Breast epithelium (tissue), 4 donors: ENCODE measurements at places on chromosomes 2 and 18.

DNA sequence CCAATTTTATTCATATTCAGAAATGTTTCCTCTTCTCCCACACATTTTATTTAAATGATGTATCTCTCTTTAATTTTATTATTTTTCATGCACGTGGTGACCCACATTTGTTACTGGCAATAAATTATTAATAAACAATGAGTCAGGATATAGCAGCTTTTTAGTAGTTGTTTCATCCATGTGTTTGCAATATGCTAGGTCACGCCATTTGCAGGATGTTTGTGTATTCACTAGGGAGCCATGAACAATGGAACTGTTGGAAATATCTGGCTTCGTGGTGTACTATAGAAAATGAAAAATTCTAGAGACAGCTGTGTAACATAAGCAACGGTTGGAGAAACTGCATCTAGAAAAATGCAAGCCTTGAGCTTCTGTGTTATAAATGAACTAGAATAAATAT, 176.0 kb upstream of the COL3A1 start:
- no peak for DNase-seq

DNA sequence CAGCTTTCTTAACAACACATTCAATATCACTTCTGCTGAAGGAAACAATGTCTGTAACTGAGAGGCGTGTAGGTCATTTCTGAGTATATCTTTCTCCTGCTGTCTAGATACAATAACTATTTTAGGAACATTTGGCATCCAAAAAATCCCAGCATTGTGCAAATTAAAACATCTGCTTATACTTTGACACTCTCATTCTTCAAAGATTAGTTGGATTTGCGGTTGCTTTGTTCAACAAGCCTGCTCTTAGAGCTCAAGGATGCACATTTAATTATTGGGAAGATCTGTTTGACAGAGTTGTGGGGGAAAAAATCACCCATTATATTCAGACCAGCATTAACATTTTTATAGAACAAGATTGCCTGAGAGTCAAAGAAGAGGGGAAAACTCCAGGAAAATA, 449.5 kb upstream of the HNRNPA3 start:
- no peak for DNase-seq

DNA sequence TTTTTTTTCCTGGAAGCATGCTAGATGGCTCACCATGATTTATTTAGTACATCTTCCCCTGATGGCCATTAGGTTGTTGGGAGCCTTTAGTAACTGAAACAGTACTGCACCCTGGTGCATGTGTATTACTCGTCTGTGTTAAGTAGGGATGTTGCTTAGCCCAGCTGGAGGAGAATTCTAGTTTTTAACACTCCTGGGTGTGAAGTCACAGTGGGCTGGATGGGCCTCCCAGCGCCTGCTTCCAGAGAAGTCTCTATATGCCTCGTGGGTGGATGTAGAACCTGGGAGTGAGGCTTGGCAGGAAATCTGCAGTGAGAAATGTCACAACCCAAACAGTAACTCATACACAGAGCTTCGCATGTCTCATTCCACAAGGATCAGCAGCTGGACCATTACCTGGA, 28.9 kb upstream of the NT5DC4 start:
- no peak for DNase-seq

DNA sequence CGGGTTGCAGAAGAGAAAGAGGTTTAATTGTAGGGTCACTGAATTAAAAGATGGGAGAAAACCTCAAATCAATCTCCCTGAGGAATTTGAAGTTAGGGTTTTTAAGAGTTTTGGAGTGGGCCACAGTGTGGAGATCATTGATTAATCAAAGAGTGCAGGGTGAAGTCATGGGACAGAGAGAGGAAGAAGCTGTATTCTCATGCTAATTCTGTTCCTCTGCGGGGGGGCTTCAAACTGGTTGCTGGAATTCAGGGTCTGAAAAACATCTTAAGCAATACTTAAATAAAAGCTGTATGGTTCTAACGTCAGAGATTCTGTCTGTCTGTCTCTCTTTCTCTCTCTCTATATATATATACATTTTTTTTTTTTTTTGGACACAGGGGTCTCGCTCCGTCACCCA, 169.8 kb upstream of the SPATS2L start:
- DNase-seq = no peak

DNA sequence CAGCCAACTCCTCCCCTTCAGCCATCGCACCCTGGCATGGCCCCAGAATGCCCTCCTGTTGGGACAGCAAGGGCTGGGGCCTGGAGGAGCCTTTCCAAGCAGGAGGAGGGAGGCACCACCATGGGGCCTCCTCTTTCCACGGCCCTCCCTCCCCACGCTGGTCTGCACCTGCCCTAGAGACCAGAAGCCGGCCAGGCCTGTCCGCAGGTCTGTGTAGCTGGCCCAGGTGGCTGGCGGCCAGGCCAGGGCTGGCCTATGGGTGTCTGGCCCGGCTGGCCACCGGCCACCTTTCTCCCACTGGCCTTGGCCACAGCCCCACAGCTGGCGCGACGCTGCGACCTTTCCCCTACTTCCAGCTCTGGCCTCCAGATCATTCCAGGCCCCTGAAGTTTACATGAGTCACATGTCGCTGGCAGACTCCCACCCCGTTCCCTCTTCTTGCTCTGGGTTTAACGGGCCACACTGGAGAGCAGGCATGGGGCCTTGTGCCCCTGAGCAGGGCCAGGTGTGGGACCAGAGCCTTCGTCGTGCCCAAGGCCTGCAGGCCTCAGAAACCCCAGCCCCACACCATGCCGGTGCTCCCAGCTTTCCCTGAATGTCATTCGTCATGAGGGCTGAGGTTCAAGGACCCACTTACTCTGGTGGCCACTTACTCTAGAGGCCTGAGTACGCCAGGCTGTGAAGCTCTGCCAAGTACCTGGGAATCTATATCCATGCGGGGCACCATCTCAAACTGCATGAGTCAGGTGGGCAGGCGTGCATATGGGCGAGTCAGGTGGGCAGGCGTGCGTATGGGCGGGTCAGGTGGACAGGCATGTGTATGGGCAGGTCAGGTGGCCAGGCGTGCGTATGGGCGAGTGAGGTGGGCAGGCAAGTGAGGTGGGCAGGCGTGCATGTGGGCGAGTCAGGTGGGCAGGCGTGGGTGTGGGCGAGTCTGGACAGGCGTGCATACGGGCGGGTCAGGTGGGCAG, 33.3 kb upstream of the KLF11 start:
- DNase-seq = peak; percentile 65

GRCh38 chr2:56167616-56168562, 15.9 kb upstream of the CCDC85A start:
- DNase-seq = no peak
